ENCODE measurements at places on chromosomes 11 and 22.

GRCh38 chr11:26753723-26754504, 32.1 kb upstream of the SLC5A12 start:
- DNase-seq, result no peak

DNA sequence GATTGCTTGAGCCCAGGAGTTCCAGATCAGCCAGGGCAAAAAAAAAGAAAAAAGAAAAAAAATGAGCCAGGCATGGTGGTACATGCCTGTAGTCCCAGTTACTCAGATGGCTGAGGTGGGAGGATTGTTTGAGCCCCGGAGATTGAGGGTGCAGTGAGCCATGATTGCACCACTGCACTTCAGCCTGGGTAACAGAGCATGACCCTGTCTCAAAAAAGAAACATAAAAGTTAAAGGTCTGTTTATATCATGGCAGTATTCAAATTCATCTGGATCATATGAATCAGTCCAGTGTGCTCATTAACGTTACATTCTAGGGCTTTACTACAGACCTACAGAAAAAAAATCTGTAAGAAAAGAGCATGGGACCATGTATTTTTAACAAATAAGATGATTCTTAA, 13.9 kb downstream of the HSD17B12 start:
- DNase-seq, result no peak

DNA sequence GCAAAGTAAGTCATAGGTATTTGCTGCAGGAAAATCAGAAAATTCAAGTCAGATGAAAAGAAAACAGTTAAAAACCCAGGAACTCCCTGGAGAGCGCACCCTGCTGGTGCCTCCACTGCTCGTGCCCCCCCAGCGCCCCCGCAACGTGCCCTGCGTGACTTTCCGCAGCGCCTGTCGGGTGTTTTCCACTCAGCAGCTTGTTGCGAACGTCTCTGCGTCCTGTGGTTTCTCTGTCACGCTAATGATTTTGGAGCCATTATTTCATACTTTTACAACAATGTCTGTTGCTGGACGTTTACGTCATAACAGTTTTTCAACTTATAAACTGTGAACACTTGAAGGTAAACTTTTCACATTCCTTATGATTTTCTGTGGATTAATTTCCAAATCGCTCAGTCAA, 5.0 kb downstream of the CRELD2 start:
- DNase-seq, result no peak

GRCh38 chr11:116162086-116162885, 610.5 kb downstream of the BUD13 start:
- DNase-seq, result no peak

DNA sequence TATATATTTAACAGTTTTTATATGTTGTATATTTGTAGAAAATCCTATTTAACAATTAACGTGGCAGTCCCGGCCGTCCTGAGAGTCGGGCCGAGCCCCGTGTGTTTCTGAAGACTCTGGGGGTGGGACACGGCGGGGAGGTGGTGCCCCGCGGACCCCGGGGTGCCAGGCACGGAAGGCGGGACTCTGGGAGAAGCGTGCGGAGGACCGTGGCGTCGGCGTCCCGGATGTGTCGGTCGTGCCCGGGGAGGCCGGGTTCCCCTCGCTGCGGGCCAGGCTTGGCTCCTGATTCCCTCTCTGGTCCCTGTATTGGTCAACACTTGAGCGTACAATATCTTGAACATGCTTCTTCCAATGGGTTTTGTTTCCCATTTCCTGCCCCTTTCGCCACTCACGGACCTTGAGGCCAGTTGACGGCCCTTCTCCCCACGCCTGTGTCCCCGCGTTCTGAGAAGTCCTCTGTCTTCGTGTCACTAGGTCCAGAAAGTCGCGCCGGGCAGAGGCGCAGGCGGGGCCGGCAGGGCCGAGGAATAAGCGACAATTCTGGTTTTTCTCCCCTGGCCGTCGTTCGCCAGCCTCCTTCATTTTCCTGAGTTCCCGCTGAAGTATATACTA, 1076.7 kb downstream of the BRD1 start:
- no peak for DNase-seq
